ENCODE measurements at places on chromosomes 7 and 10.

- no peak for DNase-seq
Observed at GRCh38 chr7:117140921-117141320, 181.9 kb downstream of the WNT2 start.

DNA sequence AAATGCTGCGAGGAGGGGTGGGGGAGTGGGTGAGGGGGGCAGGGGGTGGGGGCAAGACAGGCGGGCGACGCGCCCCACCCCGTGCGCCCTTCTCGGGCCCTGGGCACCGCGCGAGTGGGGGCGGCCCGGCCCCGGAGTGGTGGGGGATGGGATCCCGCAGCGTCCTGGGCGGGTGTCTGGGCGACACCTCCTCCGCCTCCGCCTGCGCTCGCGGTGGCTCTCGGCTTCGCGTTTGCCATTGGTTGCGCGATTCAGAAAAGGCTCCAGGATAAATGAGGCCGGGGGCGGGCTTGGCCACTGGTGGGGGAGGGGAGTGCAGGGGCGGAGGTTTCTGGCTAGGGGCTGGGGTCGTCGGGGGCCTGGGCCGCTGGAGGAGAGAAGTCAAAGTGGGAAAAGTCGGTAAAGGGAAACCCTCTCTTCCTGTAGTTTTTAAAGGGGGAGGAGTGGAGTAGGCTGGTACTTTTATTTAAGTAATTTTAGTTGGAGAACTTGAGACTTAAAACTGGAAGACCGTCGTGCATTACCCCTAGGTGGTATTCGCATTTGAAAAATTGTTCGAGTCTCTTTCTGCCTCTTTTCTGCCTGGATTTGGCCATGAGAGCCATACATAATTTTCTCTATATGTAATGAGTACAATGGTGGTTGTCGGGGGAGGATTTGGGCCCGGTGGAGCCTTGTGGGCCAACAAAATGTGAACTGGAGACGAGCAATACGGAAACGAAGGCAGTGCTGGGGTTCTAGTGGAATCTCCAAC lies 992 bp upstream of the IGF2BP3 start:
- DNase-seq: peak; percentile 63

DNA sequence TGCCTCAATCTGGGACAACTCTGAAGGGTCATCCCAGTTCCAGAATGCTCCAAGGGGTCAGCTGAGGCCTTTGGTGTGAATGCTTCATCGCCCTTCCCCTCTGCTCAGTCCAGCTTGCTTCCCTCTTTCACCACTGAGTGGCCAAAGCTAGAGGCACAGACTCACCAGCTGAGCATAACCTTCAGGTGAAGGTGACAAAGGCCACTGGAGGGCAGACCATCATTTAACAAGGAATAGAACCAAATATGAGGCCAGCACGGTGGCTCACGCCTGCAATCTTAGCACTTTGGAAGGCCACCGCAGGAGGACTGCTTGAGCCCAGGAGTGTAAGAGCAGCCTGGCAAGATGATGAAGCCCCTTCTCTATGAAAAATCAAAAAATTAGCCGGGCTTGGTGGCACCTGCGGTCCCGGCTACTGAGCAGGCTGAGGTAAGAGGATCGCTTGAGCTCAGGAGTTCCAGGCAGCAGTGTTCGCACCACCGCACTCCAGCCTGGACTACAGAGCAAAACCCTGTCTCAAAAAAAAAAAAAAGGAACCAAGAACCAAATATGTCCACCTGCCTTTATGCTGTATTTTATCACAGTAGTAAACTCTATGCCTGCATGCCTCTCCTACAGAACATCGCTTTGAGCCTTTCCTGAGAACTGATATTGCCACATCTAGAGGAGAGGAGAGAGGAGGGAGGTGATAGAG lies 13.4 kb downstream of the PRKAG2 start:
- no peak for DNase-seq

DNA sequence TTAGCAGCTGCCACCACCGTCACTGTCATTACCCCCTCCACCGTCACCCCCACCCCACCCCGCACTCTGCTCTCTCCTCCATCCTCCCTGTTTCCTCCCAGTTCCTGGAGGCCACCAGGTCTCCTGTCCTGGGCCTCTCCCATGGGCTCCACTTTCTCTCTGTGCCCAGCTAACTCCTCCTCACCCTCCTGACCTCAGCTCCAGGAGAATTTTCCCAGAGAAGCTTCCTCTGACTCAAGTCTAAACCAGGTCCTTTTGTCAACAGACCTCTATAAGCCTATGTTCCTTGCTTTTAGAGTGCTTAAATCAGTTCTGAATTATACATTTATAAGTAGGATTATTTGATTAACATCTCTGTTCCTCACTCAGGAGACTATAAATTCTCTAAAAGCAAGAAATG lies 150.0 kb downstream of the ARHGAP12 start:
- DNase-seq: no peak

GRCh38 chr10:83166344-83166743 lies 973.0 kb upstream of the GHITM start:
- DNase-seq: peak; percentile 16

DNA sequence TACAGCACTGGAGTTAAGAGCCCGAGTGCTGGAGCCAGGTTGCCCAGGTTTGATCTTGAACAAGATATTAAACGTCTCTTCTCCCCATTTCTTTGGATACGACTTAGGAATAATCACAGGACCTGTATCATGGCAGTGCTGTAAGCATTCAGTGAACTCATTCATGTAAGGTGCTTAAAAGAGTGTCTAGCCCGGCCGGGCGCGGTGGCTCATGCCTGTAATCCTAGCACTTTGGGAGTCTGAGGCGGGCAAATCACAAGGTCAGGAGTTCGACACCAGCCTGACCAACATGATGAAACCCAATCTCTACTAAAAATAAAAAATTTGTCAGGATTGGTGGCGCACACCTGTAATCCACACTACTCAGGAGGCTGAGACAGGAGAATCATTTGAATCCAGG lies 40.8 kb downstream of the CHST15 start:
- DNase-seq: no peak

DNA sequence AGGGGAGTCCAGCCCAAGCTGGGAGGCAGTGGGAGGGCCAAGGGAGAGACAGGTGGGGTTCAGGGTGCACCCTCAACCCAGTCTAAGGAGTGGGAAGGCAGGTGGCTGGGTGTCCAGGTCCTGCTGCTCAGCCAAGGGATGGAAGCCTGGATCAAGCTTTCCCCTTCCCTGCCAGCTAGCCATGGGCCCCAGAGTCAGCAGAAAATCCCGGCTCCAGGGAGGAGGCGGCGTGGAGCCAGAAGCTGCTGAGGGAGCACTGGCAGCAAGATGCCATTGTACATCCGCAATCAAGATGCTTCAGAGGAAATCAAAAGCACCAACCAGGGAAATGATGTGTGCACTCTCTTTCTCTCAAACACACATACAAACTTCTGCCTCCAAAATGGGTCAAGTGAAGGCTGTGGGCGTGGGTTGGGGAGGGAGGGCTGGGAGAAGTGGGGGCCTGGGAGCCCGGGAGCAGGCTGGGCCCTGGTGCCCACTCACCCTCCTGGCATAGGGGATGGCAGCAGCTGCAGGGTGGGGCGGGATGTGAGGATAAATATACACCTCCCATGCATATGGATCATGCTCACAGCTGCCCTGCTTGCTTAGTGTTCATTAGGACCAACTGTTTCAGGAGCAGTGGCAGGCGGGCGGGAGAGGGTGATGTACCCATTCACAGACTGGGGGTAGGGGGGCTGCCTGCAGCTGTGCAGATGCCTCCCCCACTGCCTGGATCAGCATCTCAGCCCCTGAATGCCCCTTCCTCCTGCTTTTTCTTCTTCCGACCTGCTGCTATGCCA lies 24.2 kb downstream of the TRIM8 start:
- no peak for DNase-seq

GRCh38 chr7:2603044-2603965 lies 28.5 kb upstream of the TTYH3 start:
- no peak for DNase-seq

GRCh38 chr7:96819111-96819700 lies 109.6 kb upstream of the SEM1 start:
- DNase-seq: no peak

- DNase-seq: no peak
Observed at GRCh38 chr10:116450861-116451260, 23.2 kb downstream of the PNLIPRP3 start.

- DNase-seq: no peak
Observed at GRCh38 chr10:33133557-33133956, 175.5 kb upstream of the ITGB1 start.

DNA sequence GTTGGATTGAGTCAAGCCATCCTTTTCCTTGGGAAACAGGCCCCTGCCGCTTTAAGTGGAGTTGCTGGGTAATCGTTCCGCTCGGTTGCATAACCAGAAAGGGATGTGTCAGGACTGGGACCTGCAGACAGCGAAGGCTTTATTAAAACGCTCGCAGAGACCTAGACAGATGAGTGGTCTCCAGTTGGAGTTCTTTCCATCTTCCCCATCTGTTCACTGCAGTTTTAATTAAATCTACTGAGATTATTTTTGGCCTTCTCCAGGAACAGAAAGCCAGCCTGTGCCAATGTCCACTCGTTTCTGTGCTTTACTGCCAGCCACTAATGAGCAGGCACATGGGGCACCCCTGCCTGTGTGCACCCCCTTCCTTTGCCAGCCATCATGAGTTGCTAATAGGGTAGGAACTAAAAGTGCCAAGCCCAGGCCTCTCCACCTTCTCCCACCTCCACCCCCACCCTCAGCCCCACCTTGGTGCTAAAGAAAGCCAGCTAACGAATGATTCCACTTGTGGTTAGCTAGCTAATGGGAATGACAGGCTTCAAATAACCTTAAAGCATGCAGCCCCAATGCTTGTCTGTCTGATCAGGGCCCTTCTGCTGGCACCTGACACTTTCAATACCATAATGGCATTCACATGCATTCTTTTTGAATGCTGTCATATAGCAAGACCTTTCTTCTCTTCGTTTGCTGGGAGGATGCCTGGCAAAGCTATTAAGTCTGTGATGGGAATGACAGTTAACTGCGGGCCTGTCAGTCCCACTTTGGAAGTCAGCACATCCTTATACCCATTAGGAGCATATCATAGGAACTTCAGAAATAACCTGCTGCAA lies 556.8 kb upstream of the GALNT17 start:
- peak; percentile 46 for DNase-seq

- DNase-seq: no peak
Observed at GRCh38 chr7:122543166-122543565, 155.8 kb downstream of the RNF133 start.

GRCh38 chr7:91285696-91286355 lies 21.6 kb downstream of the FZD1 start:
- DNase-seq: no peak

GRCh38 chr7:514651-515598 lies 4.7 kb downstream of the PDGFA start:
- no peak for DNase-seq

DNA sequence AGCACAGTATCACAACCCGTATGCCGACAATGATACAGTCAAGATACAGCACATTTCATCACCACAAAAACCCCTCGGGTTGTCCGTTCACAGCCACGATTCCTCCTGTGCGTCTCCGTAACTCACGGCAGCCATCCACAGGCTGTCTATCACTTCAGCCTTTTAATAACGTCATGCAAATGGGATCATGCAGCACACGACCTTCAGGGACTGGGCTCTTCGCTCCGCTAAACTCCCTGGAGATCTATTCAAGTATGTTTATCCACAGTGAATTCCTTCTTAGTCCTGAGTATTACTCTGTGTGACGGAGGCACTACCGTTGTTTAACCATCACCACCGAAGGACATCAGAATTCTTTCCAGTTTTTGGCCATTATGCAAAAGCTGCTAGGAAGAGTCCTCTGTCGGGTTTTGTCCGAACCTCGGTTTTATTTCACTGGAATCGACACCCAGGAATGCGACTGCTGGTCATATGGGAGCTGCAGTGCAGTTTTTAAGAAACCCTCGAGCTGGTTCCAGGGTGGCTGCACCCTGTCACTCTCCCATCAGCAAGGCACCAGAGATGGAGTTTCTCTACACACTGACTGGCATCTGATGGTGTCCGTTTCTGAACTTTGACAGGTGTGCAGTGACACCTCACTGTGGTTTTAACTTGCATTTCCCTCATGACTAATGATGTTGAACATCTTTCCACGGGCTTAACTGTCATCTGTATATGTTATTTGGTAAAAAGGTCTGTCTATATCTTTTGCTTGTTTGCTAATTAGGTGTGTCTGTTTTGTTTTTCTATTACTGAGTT lies 193.6 kb downstream of the MAD1L1 start:
- no peak for DNase-seq

DNA sequence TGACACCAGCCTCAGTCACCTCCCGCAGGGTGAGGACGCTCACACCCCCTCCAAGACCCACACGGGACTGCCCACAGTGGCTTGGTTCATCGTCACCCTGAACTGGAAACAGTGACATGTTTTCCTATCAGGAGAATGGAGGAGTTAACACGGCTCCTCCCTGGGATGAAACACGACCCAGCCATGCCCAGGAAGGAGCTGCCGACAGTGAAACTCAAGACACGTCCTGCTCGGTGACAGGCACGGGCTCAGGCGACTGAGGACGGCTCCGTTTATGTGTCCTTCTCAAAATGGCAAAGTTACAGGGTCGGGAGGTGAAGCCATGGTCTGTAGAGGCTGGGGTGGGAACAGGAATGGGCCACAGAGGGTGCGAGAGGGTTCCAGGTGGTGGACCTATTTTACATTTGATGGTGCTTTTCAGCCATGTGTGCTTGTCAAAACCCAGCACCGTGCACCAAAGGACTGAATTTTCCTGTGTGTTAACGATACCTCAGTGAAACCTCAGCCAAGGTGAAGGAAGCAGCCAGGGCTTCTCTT lies 272.4 kb downstream of the ADARB2 start:
- DNase-seq: peak; percentile 35

- no peak for DNase-seq
Observed at GRCh38 chr7:158706273-158706704, 1.7 kb upstream of the NCAPG2 start.

DNA sequence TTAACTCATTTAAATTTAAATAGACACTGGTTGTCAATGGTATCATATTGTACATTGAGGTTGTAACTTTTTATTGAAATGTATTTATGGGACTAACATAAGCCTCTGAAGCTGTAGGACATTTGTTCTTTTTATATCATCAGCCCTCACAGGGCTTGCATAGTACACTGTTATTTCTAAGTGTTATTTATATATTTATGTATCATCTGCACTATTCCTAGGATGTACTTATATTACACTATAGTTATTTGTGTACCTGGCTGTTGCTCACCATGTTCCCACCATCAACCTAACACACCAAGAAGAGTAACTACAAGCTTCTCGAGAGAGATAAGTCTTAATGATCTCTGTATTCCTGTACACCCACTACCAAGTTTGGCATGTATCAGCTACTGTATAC lies 224.7 kb downstream of the PPP1R3A start:
- no peak for DNase-seq
